ENCODE measurements at places on chromosomes 7 and 10.

GRCh38 chr10:16843252-16843870 is 26.1 kb upstream of the RSU1 start:
- DNase-seq = peak; percentile 68

DNA sequence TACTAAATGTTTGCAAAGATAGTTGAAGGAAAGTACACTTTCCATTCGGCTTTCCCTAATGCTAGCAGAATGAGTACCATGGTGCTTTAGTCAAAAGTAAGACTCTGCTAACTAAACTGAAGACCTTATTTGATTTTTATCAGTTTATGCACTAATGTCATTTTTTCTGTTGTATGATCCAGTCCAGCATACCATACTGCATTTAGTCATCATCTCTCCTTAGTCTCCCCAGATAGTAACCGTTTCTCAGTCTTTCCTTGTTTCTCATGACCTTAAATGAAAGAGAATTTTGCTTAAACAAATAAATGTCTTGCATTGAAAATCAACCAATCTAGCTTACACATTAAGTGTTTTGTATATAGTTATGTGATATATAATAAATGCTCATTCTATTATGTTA is 529.5 kb upstream of the SEMA3D start:
- no peak for DNase-seq

DNA sequence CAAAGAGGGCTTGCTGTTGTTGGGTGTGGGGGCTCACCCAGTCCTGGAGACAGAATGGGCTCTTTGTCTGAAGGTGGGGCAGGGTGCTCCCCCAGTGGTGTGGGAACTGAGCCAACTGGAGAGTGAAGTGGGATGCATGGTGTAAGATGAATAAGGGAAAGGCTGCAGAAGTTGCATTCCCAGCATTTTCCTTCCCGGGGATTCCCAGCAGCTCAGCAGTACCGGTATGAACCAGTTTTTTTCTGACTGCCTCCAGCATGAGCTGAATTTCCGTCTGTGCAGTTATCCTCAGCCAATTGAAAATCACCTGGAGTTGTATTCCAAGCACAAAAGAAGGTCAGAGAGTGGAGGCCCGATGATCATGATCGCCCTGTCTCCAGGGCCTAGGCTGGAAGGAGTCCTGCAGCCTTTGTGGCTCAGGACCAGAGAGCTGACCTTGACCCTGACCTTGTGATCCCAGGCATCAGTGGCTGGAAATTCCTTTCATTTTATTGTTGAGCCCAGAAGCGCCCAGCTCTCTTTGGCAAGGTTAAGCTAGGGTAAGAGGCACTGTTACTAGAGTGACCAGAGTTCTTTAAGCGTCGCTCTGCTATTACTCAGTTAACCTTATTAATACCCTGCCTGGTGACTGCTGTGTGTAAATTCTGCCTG is 33.4 kb downstream of the OGDH start:
- DNase-seq = peak; percentile 55

GRCh38 chr7:55939514-55940123 is 12.1 kb upstream of the MRPS17 start:
- no peak for DNase-seq

DNA sequence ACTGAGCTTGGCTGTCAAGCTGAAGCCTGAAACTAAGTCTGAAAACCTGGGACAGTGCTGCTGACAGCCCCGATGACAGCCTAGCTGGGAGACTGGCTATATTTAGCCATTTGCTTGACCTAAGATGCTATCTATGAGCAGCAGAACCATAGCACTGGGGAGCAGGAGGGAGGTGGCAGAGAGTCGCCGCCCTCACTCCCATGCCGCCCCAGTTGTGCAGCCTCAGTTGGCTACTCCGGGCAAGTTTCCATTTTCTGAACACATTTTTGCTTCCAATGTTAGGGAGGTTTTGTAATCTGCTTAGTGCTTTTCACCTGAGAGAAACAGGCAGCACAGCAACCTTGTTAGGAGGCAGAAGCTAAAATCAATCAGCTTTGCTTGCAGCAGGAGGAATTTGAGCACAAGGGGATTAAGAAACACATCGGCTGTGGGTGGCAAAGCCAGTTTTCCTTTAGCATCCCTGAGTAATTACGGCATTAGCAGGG is 20.4 kb upstream of the C10orf71 start:
- no peak for DNase-seq

DNA sequence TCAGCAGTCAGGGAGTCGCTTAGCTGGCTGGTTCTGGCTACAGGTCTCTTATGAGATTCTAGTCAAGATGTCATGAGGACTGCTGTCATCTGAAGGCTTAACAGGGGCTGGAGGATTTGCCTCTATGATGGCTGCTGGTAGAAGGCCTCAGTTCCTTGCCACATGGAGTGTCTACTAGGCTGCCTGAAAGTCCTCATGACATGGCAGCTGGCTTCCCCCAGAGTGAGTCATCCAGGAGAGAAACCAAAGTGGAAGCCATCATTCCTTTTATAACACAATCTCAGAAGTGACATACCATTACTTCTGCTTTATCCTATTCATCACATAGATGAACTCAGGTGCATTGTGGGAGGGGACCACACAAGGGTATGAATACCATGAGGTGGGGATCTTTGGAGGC is 75.1 kb downstream of the EXOC6 start:
- no peak for DNase-seq

- no peak for DNase-seq
These were observed 59.4 kb downstream of the EBLN1 start for GRCh38 chr10:22158426-22158825.

GRCh38 chr7:131733604-131734003 is 177.2 kb upstream of the PODXL start:
- DNase-seq = no peak

DNA sequence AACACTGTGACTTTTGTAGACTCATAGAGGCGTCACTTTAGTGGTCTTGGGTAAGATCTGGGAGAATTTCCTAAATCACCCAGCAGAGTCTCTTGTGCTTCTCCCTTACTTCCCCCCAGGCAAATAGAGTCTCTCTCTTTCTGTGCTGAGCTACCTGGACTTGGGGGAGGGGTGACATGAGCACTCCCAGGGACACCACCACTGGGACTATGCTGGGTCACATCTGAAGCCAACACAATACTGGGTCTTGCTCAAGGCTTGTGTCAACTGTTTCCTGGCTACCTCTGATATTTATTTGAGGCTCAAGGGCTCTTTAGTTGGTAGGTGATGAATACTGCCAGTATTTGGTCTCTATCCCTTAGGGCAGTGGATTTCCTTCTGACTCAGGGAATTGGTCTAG is 214.6 kb upstream of the TPK1 start:
- DNase-seq = no peak

DNA sequence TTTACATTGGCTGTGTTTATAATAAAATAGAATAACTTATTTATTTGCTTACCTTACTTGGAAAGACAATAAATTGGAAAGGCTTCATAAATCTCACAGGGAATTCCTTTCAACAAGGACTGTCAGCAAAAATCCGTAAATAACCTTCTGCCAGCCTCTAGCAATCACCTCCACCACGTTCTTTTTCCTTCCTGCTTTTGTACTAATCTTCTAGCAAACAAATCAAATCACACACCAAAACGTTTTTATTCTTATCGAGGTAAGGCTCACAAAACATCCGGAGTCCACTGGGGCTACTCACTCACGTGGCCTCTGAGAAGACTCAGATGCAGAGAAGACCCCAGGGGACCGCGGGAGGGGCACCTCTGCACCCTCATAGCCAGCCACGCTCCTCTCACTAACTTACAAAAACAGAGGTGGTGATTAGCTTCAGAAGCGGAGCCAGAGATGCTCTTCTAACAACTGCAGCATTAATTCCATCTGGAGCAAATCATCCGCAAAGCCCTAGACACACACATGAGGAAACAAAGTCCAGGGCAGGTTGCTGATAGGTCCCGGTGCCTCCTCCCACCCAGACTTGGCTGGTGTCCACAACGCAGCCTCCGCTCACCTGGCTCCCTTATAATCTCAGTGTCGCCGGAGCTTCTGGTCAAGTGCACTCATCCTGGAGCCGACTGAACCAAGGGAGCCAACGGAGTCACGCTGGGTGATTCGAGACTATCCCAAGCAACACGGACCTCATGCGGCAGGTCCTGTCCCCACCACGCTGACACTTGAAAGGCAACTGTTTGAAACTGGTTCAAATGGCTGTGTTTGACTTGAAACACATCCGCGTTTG is 22.5 kb downstream of the CTBP2 start:
- no peak for DNase-seq

DNA sequence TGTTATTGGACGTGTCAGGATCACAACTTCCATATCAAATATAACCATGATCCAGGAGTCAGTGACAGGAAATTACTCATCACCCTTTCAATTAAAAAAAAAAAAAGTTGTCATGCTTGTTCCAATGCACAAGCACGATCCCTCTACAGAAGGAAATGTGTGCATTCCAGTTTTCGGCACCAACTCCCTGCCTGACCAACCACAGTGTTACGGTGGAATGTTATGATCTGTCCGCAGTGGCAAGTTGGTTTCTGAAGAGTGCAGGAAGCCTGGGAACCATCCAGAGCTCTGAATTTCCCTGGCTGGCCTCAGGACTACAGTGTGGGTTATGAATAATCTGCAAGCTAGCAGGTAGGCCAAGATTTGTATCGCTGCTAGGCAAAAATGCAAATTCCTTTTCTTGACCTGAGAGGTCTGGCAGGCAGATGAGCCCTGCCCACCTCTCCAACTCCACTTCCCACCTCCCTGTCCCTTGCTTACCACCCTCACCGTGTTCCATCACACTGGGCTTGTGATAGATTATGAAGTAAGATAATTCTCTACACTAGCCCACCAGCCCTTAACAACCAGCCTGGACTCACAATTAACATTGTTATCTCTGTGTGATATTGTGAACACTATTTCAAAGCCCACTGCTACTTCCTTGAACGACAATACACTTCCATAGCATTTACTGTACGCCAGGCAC is 20.4 kb downstream of the FRMPD2 start:
- no peak for DNase-seq

GRCh38 chr10:35140126-35140525 is 13.5 kb downstream of the CREM start:
- DNase-seq = no peak

DNA sequence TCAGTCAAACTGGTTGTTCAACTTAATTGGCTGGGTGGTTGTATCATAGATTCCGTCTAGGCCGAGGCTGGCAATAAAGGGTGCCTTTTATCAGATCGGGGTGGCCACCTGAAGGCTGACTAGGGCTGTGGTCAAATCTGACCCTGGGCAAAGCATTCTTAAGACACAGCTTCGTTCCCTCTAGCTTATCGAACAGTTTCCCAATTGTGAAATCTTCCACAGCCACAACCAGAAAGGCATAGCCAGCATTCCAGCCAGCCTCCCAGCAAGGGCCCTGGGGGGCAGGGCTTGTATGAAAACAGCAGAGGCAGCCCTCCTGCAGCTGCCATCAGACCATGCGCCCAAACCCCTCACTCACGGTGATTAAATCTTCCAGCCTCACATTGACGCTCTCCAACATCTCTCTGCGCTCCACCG is 42.5 kb upstream of the TMEM213 start:
- no peak for DNase-seq

DNA sequence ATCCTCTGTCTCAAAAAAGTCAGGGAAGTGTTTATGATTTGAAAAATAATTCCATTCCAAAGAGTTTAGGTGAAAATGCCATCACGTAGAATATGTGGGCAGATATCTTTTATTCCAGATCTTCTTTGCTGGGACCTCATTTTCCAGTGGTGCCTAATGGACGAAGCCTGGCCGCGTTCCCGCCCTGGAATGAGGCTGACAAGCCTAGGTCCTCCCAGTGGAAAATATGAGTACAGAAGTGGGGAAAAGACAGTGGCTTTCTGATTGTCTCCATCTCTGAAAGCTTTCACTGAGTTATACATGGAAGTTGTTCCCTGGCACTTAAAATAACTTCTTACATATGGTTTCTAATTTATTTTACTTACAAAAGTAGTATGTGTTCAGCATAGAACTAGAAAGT is 139.4 kb downstream of the TACC2 start:
- no peak for DNase-seq

DNA sequence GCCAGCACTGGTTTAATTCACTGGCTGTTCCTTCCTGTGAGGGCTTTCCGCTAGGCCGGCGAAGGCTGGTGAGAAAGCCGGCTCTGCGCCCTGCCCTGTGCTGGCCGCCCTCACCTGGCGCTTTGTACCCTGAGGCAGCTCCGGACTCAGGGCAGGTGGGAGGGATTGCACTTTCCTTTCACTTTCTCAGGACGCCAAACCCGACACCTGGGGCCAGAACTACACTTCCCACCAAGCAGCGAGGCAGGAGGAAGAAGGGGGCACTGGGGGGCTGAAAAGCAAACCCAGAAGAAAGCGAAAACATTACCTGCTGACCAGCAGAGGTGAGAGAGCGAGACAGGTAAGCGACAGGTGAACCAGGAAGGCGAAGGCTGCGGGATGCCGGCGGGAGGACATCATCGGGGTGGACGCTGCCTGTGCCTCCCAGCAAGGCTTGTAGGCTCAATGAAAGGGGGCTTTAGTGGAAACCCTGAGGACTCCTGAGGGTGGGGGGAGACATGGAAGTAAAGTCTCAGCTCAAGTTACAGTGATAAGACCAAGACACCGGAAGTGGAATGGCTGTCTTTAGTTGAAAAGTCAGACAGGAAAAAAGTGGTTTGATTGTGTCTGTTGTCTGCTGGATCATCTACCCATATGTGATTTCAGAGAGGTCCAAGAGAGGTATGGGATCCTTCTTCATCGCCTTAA is at the start of gene RAB19:
RAB19 (plus strand) TSS at position 181 of the 687 bp plus-strand sequence. CDS start 3,589 bp downstream, outside the sequence.
- DNase-seq = no peak

- no peak for DNase-seq
These were observed 79.9 kb upstream of the EN2 start for GRCh38 chr7:155377838-155378579.

DNA sequence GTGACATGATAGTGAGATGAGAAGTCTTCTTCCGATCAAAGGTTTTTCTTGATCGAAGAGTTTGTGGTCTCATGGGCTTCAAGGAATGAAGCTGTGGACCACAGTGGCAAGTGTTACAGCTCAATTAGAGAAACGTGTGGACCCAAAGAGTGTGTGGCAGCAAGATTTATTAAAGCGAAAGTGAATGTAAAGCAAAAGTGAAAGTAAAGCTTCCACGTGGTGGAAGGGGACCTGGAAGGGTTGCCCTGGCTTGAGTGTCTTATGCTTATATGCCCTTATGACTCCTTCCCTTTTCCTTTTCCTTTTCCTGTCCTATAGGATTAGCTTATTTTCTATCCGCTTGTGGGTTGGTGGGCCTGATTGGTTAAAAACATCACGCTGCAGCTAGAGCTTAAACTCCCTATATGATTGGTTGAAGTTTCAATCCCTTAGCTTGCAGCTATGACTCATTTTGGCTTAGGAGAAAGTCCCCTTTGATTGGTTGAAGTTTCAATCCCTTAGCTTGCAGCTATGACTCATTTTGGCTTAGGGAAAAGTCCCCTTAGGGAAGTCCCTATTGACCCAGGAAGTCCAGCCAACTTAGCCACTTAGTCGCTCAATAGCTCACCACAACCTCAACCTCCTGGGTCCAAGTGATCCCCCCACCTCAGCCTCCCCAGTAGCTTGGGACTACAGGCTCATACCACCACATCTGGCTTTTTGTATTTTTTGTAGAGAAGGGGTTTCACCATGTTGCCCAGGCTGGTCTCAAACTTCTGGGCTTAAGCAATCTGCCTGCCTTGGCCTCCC is 34.7 kb downstream of the MRPS24 start:
- peak; percentile 16 for DNase-seq

DNA sequence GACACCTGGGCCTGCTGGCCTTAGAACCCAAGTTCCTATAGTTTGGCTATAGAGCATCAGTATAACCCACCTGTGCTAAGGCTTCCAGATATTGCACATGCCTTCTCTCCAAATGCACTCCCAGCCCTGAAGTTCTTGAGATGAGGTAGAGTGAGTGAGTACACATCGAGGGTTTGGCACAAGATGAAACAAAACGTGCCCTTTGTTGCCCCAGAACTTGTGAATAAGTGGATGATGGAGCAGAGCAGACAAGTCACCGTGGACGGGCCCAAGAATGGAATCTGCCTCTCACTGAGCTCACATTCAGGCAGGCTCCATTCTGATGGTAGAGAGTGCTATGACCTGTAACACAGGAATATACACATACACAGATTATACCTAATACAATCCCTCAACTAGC is 73.0 kb upstream of the STK17A start:
- DNase-seq = no peak

All from fibroblast of the conjunctiva (primary cell).